ENCODE measurements at places on chromosomes 2 and 18.
A peak's percentile ranks its signal among the peaks of the same experiment; 100 is the strongest.

- no peak for DNase-seq
Observed at GRCh38 chr2:241274127-241274526, 41.3 kb downstream of the HDLBP start.

DNA sequence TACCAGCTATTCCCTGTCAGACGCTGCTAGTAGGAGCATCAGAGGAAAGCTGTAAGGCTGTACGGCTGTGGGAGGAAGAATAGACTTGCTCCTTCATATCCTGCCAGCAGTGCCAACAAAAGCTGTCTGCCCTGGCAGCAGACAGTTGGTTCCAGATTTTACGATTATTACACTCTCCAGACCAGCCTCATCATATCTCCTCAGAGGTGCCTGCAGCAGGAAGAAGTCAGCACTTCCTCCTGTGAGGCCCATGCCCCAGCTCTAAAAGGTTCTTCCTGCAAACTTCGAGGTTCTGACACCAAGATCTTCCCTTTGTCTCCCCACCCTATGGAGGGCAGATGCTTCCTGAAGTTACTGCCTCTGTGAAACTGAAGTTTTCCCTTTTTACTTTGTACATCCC lies 537.7 kb upstream of the PKDCC start:
- no peak for DNase-seq

- no peak for DNase-seq
Observed at GRCh38 chr18:12701161-12701560, 1.4 kb downstream of the CEP76 start.

- DNase-seq = no peak
Observed at GRCh38 chr2:114011713-114012112, 121.8 kb downstream of the ACTR3 start.

DNA sequence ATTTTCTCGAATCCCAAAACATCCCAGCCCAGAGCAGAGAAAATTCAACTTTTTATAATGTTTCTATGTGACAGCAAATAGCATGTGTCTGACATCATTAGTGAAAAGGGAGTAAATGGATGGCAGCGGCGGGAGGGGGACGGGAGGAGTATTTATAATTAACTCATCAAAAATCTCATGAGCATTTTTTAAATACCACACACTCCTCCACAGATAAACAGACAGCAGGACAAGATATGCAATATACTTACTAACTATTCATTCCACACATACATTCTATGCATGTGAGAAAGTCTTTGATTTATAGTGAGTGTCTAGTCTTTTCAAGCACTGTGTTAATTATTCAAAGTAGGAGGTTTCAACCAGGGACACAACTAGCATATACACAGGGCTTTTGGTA lies 107.6 kb downstream of the LRP2 start:
- no peak for DNase-seq

GRCh38 chr2:7773362-7774360 lies 856.4 kb downstream of the RNF144A start:
- peak; percentile 24 for DNase-seq

DNA sequence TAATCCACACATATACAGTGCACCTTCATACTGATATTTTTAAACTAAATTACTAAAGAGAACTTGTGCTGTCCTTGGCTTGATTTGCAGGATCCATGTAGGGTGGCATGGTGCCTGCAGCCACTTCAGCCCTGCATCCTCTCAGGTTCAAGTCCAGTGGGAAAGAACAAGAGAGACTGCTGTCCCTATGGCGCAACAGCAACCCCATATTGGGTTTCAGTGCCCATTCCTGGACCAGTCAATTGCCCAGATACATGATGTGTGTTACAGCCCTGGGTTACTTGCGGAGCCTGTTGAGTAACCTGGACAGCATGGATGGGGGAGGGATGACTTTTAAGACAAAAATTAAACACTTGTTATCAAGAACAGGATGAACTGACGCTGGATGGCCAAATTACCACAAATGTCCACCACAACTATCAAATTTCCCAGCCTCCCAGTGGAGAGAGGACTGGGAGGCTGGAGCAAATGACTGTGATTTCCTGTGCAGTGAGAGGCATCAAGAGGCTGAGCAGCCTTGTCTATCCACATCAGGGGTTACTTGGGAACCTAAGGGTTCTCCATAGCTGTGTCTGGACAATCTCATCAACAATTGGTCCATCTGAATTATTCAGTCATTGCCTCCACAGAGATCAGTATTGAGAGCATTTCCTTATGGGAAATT lies 162.0 kb downstream of the CAPN13 start:
- DNase-seq = no peak

- no peak for DNase-seq
Observed at GRCh38 chr2:28325567-28326468, 66.8 kb upstream of the FOSL2 start.

GRCh38 chr2:109510136-109511028 lies 103.4 kb downstream of the SEPTIN10 start:
- DNase-seq = peak; percentile 47

GRCh38 chr2:65299246-65299645 lies 71.6 kb downstream of the ACTR2 start:
- DNase-seq = peak; percentile 60

- no peak for DNase-seq
Observed at GRCh38 chr2:239523954-239524330, 123.1 kb upstream of the HDAC4 start.

GRCh38 chr2:136143603-136144451 lies 25.9 kb upstream of the CXCR4 start:
- DNase-seq = no peak

- no peak for DNase-seq
Observed at GRCh38 chr2:24632172-24632571, 141.1 kb downstream of the NCOA1 start.

GRCh38 chr2:106827158-106827557 lies 58.8 kb downstream of the ST6GAL2 start:
- no peak for DNase-seq

DNA sequence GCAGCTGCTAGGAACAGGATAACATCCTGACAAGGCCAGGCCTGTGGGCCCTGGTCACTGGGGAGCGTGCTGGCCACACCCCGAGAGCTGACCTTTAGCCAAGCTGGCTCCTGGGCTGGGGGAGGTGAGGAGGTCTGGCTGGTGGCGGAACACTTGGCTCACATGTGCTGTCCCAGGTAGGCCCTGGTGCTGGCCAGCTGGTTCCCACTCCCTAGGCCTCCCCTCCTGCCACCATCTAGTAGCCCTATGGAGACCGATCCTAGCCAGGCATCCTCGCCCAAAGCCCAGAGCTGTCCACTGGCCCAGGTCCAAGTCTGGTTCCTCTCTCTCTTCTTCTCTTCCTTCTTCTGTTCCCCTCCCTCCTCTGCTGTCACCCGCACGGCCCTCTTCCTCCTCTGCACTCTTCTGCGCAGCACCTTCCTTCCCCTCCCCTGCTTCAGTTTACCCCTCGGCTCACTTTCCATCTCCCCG lies 52.4 kb downstream of the TNS1 start:
- DNase-seq = no peak

- no peak for DNase-seq
Observed at GRCh38 chr18:65057439-65058083, 693.3 kb upstream of the CDH7 start.

DNA sequence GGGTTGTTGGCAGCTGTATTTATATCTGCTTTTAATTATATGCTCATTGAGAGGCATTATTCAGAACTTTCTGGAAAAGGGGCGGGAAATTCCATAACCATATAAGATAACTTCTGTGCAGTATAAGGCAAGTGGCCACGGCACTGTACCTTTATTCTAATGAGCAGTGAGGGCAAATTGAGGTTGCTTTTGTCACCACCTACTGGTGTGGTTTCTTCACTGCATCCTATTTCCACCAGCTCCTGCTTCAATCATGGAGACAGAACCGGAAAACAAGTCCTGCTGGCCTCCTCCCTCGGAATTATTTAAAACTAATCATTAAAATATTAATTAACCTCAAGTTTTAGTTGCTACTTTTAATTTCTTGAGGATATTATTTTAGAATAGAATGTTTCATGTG lies 759.4 kb downstream of the CBLN2 start:
- peak; percentile 0 for DNase-seq

DNA sequence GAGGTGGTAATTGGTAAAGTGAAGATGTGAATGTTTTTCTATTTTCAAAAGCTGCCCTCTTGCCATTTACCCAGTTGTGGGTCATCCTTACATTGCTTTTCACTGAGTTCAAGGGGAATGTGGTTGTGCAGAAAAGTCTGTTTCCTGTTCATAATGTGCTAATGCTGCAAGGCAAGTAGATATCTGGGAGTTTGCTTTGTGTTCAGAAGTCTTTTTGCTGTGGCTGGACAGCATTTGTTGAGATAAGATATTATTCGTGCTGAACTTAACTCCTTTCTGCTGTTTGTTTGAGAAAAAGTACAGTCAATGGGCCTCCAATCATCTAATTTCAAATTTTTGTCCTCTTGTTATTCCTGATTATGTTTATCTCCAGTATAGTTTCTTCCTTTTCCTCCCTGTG lies 263.2 kb downstream of the LTBP1 start:
- no peak for DNase-seq

DNA sequence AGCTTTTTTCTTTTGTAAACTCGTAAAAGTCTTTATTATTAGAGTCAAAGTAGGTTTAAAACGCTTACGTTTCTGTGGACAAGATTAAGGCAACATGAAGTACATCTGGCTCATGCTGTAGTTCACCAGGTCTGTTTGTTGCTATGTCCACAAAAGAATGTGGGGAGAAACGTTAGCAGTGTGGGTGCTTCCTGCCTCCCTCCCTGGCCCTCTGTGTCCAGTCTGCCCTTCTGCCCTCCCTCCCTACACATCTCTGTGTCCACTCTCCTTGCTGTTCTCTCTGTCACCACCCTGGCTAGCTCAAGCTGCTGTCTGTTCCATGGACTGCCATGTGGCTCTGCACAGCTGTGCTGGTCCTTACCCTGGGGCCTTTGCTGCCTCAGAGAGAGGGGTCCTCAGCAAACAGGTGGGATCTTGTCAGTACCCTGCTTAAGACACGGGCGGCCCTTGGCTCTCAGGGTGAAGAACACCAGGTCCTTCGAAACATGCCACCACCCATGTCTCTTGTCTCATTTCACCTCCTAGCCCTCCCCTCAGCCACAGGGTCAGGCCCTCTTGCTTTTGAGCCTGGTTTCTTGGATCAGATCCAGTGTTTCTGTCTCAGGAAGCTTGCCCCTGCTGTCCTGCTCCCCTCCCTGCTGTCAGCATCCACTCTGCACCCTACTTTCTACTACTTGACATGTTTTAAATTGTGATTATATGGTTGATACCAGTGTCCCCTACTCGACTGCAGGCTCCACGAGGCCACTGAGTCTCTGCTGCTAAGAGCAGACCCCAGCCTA lies 79.2 kb downstream of the LIMS1 start:
- DNase-seq = no peak

GRCh38 chr2:50863856-50864255 lies 168.1 kb downstream of the NRXN1 start:
- DNase-seq = no peak
